T-helper 17 cell (primary cell): ENCODE measurements at places on chromosomes 1 and 21.

DNA sequence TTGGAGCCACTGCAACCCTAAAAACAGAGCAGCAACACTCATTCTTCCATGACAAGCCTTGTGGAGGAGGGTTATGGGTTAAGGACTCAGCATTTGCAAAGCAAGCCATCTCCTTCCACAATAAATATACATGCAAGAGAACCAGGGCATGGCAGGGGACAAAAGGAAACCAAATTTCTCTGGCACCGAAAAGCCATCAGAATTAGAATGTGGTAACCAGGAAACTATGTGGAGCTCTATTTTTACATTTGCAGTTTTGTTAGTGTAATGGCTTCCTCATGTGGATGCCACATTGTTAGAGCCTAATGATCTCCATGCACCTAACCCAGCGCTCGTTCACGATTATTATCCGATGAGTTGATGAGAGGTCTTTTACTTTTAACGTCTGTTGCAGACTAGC lies 91.7 kb downstream of the NAV1 start:
- no peak for DNase-seq

- DNase-seq = no peak
Measured at GRCh38 chr1:20634065-20634593, 871 bp downstream of the PINK1 start.

DNA sequence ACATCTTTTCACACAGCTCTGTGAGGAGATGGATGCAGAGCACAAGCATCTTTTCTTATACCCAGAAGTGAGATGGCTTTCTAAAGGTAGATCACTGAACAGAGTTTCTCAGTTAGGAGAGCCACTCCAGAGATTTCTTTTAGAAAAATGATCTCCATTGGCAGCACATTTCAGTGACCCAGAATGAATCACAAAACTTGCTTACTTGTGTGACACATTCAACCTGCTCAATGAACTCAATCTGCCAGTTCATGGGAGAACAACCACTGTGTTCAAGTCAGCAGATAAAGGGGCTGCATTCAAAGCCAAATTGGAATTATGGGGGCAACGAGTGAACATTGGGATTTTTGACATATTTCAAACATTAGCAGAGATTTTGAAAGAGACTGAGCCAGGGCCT lies 78.3 kb downstream of the UCHL5 start:
- DNase-seq = no peak

GRCh38 chr1:226986496-226987178 lies 46.5 kb downstream of the COQ8A start:
- DNase-seq = no peak

DNA sequence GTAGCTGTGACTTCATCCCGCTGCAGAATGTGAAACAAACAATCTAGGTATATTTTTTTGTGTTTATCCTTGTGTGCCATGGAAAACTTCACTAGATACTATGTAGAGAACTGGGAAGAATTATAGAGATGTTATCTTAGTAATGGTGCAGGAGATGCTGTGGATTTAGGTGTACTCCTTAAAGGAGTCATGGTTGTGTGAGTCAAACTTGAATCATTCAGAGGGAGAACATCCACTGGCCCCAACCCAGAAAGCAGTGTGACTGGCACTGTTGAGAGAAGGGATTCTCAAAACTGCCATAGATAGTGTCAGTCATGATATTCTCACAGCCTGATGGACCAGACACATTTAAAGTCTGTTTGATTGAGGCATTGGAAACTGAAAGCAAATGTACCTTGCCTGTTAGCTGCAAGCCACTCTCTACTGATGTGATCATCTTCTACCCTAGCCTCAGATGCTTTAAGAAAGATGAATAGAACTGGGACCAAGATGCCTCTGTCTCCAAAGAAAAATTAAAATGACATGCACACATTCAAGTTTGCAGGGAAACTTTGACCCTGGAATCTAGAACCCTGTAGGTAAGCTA lies 754.6 kb downstream of the MRPL39 start:
- DNase-seq = no peak

GRCh38 chr1:112247036-112247597 lies 148.9 kb upstream of the CTTNBP2NL start:
- no peak for DNase-seq

GRCh38 chr1:159856576-159856975 lies 5.9 kb downstream of the VSIG8 start:
- no peak for DNase-seq
